ENCODE measurements at places on chromosomes 1 and 21. TPM values are rescaled to one million over a fixed set of nuclear protein-coding genes. Genes with fewer than 3 reads are reported as not detected.
A peak's percentile ranks its signal among the peaks of the same experiment; 100 is the strongest.

PPT1 gene
- 23.5 TPM for total RNA-seq

DAB1 gene
- total RNA-seq: 0.45 TPM

LENEP gene
- total RNA-seq: not detected

LCE3E gene
- not detected for total RNA-seq

DNA sequence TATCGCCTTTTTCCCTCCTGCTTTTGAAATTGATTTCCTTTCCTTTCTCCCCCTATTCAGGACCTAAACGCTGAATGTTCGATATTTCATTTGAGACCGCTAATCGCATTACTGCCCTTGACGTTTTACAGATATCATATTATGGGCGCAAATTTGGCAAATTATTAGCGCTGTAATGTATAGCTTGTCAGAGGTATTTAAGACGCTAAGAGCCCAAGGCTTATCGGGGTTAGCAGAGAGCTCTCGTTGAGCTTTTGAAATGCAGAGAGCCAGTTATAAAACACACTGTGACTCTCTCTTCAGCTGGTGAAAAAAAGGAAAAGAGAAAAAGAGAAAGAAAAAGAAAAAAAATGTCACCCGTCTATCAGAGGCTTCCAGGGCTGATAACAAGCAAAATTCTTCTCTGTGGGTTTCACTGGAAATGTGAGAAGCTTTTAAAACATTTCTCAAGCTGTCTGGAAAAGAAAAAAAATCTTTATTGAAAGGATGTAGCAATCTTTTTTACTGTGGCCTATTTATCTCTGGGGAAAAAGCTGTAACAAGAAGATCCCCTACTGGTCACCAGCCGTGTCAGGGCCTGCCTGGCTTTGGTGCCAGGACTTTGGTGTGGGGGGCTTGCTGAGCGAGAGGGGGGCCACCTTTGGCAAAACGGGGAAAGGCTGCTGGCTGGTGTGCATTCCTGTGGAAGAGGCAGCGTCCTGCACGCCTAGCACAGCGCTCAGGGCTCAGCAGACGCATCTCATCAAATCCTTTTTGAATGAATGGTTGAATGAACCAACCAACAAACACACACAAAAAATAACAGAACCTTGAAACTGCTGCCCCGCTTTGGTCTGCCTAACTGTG lies 119.8 kb downstream of the RNF220 start:
- no peak for DNase-seq

- no peak for DNase-seq
Measured at GRCh38 chr1:191671236-191671635, 487.0 kb upstream of the RGS18 start.

- DNase-seq: no peak
Measured at GRCh38 chr21:46131588-46131837, 23.9 kb downstream of the FTCD start.

DNA sequence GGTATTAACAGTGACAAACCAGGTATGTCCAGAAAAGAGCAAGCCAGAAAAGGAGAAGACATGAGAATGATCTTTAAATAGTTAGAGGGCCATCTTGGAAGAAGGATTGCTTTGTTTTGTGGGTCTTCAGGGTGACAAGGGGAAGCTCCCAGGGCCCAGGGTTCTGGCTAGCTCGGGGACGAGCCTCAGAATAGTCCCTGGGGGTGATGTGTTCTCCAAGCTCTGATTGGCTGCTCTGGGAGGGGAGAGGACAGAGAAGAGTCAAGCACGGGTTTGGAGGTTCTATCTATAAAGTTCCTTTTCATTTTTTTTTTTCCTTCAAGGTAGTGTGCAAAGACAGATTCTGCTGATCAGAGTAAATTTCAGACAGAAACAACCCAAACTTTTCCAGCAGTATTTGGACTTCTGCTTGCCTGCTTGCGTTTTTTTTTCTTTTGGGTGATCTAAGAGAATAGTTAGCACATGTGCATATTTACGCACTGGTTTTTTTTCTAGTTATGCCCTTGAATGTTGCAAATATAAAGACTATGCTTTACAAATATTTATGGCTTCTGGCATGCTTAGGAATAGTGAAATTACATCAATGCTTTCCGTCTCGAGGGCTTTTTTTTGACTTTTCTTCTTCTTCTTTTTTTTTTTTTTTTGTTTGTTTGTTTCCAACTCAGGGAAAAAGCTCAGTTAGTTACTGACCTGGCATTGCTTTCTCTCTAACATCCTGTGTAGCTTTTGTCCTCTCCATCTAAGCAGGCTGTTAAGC lies 59.7 kb downstream of the ROR1 start:
- no peak for DNase-seq

GRCh38 chr1:202101184-202101583 lies 21.5 kb upstream of the GPR37L1 start:
- DNase-seq: peak; percentile 33

DNA sequence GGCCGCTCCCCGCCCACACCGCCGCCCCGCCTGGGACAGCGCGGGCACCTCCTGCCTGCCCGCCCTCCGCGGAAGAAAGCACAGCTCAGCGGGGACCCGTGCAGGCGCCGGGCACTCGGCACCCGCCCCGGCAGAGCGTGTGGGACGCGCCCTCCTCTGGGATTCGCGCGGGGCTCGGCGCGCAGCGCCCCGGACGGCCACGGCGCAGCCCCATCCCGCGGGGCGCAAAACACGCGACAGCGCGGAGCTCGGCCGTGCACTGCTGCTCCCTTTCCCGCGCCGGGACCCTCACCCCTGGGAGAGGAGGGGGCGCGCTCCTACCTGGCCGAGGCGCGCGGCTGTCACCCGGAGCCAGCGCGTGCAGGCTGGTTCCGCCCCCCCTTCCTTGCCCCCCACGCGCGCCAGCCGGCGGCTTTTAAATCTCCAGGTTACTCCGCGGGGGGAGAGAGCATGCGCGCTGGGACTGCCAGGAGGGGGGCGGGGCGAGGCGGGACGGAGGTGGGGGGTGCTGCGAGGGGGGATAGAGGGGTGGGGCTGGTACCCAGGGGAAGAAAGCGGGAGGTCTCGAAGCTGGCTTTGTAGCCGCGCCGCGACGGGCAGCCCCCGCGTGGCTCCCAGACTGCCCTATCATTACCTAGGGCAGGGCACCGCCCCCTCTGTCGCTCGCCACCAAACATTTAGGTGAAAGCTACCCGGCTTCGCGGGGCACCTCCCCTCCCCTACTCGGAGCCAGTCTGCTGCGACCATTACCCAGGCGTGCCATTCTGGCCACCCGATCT lies at the start of gene SLC45A3:
SLC45A3 (minus strand) TSS at position 437 of the 779 bp plus-strand sequence. CDS start 15,853 bp downstream, outside the sequence.
- DNase-seq: no peak

- DNase-seq: peak; percentile 89
Measured at GRCh38 chr1:23098463-23099170, 70.0 kb downstream of the LUZP1 start.

- peak; percentile 13 for DNase-seq
Measured at GRCh38 chr1:147472966-147473732, 68.2 kb upstream of the BCL9 start.

- no peak for DNase-seq
Measured at GRCh38 chr1:94627771-94628498, 86.4 kb upstream of the F3 start.

GRCh38 chr1:9181176-9181906 lies 52.4 kb upstream of the GPR157 start:
- DNase-seq: peak; percentile 75

- DNase-seq: peak; percentile 29
Measured at GRCh38 chr1:114215436-114215835, 61.8 kb upstream of the SYT6 start.

Data from fibroblast of the aortic adventitia (primary cell).